ENCODE measurements at places on chromosomes 4 and X. TPM values are rescaled to one million over a fixed set of nuclear protein-coding genes. Genes with fewer than 3 reads are reported as not detected.
A peak's percentile ranks its signal among the peaks of the same experiment; 100 is the strongest.

Gene LRP2BP
- 0.17 TPM for total RNA-seq

Gene PDCL2
- total RNA-seq = not detected

Gene IL21
- total RNA-seq = not detected

Gene POF1B
- 0.14 TPM for total RNA-seq

Gene ADRA2C
- 1.1 TPM for total RNA-seq

Gene TDO2
- total RNA-seq = 163 TPM

Gene JAKMIP1
- 0.50 TPM for total RNA-seq

Gene PCDH18
- total RNA-seq = 3.6 TPM

Gene AMTN
- total RNA-seq = not detected

- no peak for DNase-seq
Observed at GRCh38 chr4:7970361-7970946, 30.8 kb upstream of the AFAP1 start.

DNA sequence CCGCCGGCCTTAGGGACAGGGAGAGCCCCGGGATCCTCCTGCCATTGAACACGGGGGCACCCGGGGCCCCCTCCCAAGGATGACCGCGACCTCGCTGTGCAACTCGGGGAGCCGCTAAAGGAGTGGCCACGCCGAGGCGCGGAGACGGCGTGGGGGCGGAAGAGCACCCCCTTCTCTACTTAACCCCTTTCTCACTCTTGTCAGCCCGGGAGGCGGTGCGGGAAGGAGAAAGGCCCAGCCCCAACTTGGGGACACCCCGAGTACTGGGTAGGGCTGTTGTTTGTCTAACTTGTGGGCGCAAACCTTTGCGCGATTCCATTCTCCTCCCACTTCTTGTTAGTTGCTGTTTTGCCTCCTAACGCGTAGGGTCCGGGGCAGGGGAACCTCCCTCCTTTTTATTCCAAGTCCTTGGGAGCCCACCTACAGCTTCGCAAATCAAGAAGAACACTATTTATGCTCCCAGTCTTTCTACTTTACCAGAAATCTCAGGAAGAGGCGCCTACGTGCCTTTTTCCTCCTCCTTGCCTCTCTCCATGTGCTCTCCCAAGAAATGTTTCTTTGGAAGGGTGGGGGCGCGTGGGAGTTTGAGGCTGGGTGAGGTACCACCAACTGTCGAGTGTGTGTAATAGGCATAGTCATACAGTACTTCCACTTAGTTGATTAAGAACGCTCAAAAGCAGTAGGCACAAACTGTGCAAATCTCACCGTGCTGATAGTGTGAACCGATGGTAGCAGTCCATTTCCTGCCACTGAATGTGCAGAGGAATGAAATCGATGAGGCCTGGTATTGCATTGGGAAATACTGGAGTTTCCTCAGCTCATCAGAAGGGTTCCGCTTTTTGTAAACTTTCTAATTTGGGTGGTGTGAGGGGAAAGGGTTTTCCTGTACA lies 813 bp downstream of the DIAPH2 start:
- DNase-seq = peak; percentile 32

DNA sequence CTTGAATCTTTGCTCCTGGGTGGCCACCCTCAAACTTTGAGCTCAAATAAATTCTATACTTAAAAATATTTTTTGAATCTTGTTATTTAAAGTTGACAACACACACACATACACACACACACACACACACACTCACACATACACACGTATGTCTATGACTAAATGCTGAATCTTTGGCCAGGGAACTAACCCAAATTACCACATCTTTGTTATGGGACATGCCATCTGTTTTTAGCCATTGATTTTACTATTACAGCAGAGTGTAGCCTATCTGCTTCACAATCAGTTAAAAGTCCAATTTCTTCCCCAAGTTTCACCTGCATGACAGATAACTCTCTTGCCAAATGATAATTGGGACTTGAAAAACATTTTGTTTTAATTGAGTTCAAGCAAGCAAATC lies 45.0 kb upstream of the USP46 start:
- DNase-seq = no peak

DNA sequence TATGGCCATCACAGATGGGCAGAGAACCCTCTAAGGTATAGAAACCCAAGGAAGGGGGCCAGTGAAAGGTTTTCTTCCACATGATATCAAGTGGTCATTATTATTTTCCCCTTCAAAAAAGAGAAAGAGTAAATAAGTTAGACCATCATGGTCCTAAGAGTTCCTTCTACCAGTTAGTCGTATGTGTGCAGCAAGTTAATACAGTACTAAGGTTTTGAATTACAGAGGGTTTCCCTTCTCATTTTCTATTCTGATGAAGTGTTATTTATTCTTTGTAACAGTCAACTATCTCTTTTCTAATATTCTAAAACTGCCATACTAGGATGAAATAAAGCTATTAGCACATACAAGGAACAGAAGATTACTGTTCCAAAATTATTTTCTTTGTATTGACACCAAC lies 94.4 kb downstream of the TMEM144 start:
- no peak for DNase-seq

DNA sequence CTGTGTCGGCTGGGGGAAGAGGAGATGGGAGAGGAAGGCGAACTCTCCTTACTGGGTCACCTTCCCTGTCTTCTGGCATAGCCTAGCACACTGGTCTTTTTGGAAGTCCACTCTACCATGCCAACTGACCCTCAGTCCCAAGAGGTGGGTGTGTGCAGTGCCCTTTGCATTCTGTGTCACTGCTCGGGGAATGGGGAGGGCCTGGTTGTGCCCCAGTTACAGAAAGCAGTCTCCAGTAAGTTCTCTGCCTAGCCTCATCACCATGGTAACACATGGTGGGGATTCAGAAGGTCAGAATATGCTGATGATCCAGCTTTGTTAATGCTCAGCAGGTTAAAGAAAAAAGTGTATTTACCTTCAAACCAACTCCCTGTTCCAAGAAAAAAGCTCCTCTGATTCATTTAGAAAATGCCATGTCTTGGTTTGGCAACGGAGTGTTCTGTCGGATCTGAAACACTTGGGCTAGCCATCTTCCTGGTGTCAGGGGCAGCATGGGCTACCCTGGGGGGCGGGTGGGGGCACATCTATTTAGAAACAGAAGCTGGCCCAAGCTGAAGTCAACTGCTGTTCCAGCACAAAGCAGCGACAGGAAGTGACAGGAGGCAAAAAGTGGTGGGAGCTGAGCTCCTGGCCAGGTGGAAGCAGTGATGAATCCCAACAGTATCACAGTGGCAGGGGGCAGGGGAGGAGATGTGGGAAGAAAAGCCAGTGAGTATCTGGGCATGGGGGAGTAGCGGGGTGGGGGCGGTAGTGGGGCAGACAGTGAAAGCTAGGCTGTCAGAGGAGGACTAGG lies 37.0 kb downstream of the NSG1 start:
- no peak for DNase-seq

DNA sequence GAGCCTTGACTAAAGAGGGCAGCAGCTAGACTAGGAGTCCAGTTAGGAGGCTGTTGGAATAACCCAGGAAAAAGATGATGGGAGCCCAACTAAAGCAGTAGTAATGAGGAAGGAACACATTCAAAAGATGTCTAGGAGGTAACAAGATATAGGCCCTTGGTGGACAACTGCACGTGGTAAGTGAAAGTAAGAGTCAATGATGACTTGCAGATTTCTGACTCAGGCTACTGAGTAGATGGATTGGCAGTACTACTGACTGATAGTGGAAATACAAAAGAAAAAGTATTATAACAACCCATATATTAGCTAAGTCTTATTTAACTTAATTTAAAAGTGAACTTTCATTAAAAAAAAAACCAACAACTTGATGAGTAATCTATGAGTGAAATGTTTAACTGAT lies 74.0 kb downstream of the PAK3 start:
- DNase-seq = no peak

GRCh38 chr4:184420881-184421416 lies 53.4 kb downstream of the IRF2 start:
- no peak for DNase-seq

- no peak for DNase-seq
Observed at GRCh38 chrX:67613996-67614395, 70.2 kb downstream of the AR start.

GRCh38 chr4:183335369-183335940 lies 13.2 kb upstream of the CLDN24 start:
- DNase-seq = no peak

- no peak for DNase-seq
Observed at GRCh38 chrX:81414630-81415029, 212.7 kb downstream of the SH3BGRL start.

DNA sequence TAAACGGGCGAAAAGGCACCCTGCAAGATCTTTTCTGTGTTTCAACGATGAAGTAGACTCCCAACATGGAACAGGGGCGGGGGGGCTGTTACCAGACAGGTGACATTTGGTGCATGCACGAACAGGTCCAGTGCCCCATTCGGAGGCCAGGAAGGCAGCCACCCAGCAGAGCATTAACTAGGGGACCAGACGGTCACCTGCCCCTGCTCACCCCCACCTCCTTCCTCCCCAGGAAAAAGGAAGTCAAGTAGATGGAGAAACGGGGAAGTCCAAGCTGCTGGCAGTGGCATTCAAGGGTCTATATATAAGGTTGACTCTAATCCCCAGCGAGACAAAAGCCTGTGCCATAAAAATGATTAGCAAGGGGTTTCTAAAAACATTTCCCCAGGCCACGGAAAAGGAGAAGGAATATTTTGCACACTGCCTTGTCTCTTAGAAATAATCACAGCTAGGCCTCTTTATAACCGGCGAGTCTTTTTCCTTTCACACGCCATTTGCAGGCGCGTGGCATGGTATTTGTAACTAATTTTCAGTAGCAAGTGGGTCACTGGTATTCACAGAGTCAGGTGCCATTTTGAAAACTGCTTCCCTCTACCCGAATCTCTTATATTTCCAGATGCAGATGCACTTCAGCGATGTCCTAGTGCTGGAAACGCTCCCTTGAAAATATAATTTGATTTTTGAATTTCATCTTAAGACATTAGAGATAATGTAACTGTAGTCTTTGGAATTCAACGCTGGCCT lies 1.2 kb upstream of the TMSB4X start:
- DNase-seq = no peak

DNA sequence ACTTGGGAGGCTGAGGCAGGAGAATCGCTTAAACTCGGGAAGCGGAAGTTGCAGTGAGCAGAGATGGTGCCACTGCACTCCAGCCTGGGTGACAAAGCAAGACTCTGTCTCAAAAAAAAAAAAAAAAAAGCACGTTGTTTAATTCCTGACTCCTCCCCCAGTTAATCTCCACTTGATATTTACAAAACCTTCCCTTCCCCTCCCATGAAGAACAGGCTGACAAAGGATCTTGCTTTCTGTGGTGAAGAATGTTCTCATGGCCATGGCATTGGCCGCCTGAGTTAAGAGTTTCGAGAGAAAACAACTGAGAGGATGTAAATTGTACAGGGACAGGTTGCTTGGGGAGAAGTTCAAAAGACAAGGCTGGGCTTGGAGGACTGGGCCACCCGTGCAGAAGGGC lies 168.2 kb upstream of the BCOR start:
- no peak for DNase-seq

DNA sequence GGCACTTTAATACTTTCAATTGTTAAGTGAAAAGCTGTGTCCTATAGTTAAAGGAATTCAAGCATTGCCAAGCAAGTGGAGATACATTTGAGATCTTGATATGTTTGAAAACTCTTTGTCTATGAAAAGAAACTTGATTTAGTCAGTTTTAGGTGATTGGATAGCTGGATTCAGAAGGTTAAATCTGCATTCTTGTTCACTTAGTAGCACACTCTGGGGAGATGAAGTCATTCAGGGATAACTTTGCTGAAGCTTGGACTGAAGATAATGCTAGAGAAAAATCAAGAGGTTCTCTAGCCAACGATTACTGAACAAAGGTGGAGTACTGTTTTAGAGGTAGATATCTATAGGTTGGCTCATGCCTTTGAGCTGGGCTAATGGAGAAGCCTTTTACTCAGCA lies 90.6 kb downstream of the DCAF8L2 start:
- no peak for DNase-seq

DNA sequence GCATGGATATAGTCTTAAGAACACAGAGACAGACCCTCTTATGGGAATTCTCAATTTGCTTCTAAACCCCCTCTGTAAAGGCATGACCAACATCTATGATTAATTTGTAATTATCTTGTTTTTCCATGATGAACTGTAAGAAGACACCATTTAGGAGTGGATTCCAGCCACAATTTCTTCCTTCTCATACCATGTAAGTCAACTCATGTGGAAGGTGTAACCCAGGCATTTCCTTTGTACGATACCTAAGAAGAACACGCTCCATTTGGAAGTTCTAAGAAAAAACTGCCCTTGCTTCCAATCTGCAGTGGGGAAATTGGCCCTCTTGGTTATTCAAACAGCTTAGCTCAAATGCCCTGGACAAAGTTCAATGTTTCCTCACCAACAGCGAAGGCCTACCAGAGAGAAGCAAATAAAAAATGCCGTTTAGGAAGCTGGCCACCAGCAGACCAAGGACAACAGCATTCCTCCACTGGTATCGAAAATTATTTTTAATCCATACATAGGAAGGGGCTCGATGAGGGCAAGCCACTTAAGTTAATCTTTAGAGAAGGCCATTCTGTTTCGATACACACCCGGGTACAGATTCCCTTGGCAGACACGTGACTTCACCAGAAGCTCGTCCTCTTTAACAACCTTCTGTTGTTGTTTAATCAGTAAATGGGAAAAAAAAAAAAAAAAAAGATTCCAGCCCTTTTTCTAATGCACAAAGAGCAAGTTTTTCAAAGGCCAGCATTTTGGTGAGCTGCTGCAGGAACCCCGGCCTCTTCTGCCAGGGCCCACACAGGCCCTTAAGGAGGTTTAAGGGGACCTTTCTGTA lies 2.6 kb downstream of the DHRSX start:
- DNase-seq = no peak

- DNase-seq = no peak
Observed at GRCh38 chrX:38277136-38277535, 50.2 kb downstream of the RPGR start.

GRCh38 chr4:170051402-170051801 lies 25.2 kb upstream of the MFAP3L start:
- no peak for DNase-seq

GRCh38 chr4:148944136-148944838 lies 502.1 kb upstream of the NR3C2 start:
- no peak for DNase-seq

DNA sequence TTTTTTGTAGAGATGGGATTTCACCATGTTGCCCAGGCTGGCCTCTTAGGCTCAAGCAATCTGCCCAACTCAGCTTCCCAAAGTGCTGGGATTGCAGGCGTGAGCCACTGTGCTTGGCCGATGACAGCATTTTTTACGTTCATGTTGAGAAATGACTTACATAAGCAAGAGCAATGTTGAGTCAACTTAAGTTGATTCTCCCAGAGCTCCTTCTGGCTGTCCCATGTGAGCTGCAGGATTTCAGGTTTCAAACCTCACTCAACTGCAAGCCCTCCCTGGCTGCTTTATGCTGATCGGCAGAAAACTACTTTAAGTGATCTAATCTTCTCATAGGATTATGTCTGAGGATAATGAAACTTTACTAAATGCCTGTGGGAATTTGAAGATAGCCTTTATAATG lies 86.8 kb downstream of the GC start:
- no peak for DNase-seq

DNA sequence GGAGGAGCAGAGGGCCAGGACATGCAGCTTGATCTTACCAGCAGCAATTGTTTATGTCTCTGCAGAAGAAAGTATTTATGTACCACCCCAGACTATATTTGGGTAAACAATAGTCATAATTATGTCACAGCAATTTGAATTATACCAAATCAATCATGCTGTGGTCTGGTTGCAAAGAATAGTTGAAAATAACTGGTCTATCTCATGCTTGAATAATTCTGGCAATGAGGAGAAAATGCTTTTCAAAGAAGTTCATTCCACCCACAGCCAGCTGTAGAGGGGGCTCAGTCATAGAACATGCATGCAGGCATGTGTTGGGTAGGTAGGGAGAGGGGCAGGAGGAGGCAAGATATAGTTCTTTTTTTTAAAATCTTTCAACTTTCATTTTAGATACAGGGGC lies 399.2 kb downstream of the IL15 start:
- no peak for DNase-seq
